Fibroblast of mammary gland (primary cell): ENCODE measurements at places on chromosomes 13 and 19.
A peak's percentile ranks its signal among the peaks of the same experiment; 100 is the strongest.

DNA sequence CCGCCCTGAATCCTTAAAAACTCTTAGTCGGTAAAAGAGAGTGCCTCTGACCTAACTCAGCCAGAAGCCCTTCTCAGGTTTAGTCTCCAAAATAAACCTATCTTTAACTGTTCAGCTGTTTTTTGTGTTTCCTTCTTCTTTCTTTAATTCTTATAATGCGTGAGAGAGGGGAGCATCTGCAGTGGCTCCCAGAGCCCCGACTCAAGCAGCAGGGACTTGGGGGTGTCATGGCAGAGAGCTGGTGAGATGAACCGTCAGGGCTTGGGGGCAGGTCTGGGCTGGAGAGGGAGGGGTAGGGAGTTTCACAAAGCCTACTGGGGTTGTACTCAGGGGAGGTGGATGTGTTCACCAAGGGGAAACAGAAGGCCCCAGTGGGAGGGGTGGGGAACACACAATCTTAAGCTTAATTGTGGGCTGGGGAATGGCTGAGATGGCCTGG, 16.8 kb upstream of the SIGLEC6 start:
- DNase-seq: no peak

- peak; percentile 23 for DNase-seq
These were observed 2.8 kb downstream of the SEMA6B start for GRCh38 chr19:4556597-4557127.

GRCh38 chr19:29694161-29694560, 20.9 kb downstream of the C19orf12 start:
- DNase-seq: no peak

GRCh38 chr19:31548941-31549340, 199.7 kb upstream of the TSHZ3 start:
- peak; percentile 54 for DNase-seq

GRCh38 chr13:113654591-113655345, 3.2 kb downstream of the ATP4B start:
- no peak for DNase-seq

- DNase-seq: no peak
These were observed 2.7 kb downstream of the DACH1 start for GRCh38 chr13:71864094-71864985.

- peak; percentile 6 for DNase-seq
These were observed 1525.4 kb downstream of the SLITRK1 start for GRCh38 chr13:82356667-82357410.

DNA sequence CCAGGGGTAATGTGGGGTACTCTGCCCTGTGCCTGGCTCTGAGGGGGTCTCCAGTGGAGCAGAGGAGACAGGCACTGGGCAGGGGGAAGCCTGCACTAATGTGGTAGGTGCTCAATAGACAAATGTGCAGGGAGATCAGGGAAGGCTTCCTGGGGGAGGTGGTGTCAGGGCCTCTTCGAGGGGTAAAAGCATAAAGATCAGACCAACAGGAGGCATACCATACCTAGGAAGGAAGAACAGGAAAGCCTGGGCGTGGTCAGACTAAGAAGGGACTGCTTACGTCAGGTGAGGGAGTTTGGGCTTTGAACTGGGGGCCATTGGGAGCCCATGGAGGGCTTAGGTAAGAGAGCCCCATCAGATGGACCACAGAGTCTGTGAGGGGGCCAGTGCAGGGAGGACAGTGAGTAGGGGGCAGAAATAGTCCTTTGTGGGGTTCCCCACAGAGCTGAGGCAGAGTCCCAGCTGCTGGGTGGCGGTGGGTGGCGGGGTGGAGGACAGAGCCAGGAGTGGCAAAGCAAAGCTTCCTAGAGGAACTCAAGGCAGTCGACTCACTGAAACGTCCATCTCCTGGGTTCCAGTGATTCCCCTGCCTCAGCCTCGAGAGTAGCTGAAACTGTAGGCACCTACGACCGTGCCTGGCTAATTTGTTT, 8.8 kb downstream of the PRR36 start:
- no peak for DNase-seq

DNA sequence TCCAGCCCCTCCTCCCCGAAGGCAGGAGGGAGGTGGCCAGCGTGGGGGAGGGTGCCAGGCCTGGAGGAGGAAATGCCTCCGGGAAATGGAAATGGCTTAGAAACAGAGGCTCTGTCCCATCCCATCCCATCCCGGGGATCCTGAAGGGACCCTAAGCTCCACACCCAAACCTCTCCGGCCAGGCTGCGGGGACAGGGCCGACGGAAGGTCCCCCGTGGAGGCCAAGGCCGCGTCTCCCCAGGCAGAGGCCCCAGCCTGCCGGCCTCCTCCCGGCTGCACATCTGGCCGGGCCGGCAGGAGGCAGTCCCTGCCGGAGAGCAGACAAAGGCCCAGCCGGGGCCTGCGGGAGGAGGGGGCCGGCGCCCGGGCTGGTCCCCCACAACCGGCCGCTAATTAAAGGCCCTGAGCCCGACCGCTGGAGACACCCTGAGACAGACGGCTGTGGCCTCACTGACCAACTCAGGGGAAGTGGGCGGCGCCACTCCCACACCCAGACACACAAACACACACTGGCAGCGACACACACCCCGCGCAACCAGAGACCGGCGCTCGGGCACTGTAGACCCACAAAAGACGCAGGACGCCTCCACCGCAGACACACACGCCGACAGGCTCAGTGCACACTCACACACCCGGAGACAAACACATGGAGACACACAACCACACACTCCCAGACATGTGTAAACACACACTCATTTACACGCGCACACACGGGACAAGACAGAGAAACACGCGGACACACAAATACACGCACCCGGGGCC, 1.1 kb downstream of the ADAMTS10 start:
- DNase-seq: peak; percentile 35

- DNase-seq: no peak
These were observed 7.7 kb downstream of the ARHGAP45 start for GRCh38 chr19:1074544-1075283.

DNA sequence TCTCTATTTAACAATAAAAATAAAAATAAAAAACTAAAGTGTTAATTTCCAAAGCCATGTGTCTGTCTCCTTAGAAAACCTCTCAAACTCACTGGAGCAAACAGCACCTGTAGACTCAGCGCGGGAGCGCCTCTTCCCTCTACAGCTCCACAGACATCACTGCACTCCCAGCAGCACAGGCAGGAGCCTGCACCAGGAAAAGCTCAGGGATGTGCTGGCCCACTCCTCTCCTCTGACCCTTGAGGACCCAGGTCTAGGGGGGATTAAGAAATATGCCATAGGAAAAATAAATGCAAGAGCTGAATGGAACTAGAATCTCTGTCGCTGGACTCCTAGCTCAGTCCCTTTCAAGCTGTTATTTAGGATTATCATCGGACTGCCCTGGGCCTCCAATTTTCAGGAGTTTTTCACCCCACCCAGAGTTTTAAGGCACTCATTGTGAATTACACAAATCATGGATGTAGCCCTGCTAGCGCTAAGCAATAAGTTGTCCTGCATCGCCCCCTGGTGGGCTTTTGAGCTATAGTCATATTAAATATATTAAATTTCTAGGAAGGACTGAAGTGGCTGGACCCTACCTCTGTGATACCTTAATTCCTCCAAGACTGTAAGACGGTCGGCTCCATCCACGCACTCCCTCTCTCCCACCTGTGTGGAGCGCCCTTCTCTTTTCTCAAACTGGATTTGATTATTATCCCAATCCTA, 333.9 kb downstream of the UQCRFS1 start:
- DNase-seq: peak; percentile 75

GRCh38 chr13:30314069-30314468, 6.7 kb upstream of the KATNAL1 start:
- DNase-seq: no peak
